Thoracic aorta (tissue), 2 donors: ENCODE measurements at places on chromosomes 6 and 20. TPM values are rescaled to one million over a fixed set of nuclear protein-coding genes. Genes with fewer than 3 reads are reported as not detected.

The GPX5 gene
- total RNA-seq = not detected

The OR2H2 gene
- not detected for total RNA-seq

The UST gene
- total RNA-seq = 30.8 TPM

The RIN2 gene
- total RNA-seq = 60.9 TPM

The MLIP gene
- total RNA-seq = 1.8 TPM

The GGTLC1 gene
- not detected for total RNA-seq

The HLA-F gene
- total RNA-seq = 94.2 TPM

The LCA5 gene
- 4.6 TPM for total RNA-seq

The MGME1 gene
- total RNA-seq = 7.4 TPM

The HEBP2 gene
- 49.0 TPM for total RNA-seq

The RTEL1 gene
- total RNA-seq = 37.8 TPM

The BMP2 gene
- 8.3 TPM for total RNA-seq

The LTB gene
- not detected for total RNA-seq

The C20orf204 gene
- total RNA-seq = 3.2 TPM

The PNRC1 gene
- 217 TPM for total RNA-seq

The MYB gene
- total RNA-seq = not detected

The TAF11 gene
- total RNA-seq = 33.2 TPM

The MUC22 gene
- not detected for total RNA-seq

The MCCD1 gene
- not detected for total RNA-seq

The SPAG4 gene
- 1.5 TPM for total RNA-seq

The LY6G6C gene
- total RNA-seq = not detected

The SYCP2L gene
- total RNA-seq = 1.4 TPM

The SOX18 gene
- 4.2 TPM for total RNA-seq

The SCRT2 gene
- not detected for total RNA-seq

The TRIM31 gene
- 2.0 TPM for total RNA-seq

The BCAS1 gene
- 3.6 TPM for total RNA-seq

The NRSN1 gene
- not detected for total RNA-seq

The IL17F gene
- not detected for total RNA-seq

The CPNE5 gene
- 1.6 TPM for total RNA-seq

The DEFB118 gene
- not detected for total RNA-seq

The GABRR1 gene
- total RNA-seq = 5.4 TPM

The PMEPA1 gene
- 104 TPM for total RNA-seq

The PRDM1 gene
- total RNA-seq = 7.9 TPM

The SAMD3 gene
- total RNA-seq = 1.8 TPM

The SLC24A3 gene
- 8.3 TPM for total RNA-seq
